Ovary (tissue), 10 donors: ENCODE measurements at places on chromosomes 4 and X.

DNA sequence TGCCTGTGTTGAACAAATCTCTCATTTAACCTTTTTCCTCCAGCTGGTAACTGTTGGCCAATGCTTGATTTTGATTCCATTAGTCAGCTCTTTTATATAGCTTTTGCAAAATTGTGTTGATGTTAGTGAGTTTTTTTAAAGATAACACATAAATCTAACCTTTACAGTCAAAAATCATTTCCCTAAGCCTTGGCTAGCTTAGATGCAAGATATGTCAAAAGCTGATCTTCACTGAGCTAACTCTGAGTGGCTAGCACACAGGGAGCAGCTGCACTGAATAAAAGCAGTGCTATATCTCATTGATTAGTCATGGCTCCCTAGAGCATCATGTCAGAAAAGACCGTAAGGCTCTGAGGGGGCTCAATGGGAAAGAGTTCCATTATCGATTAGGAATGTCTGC, 78.7 kb downstream of the PPARGC1A start:
- no peak for DNase-seq

- DNase-seq = no peak
Measured at GRCh38 chr4:155666344-155667221, at the start of gene GUCY1A1. Gene GUCY1A1 (plus strand): TSS chr4:155666848. CDS start chr4:155696868, 30,020 bp downstream.

DNA sequence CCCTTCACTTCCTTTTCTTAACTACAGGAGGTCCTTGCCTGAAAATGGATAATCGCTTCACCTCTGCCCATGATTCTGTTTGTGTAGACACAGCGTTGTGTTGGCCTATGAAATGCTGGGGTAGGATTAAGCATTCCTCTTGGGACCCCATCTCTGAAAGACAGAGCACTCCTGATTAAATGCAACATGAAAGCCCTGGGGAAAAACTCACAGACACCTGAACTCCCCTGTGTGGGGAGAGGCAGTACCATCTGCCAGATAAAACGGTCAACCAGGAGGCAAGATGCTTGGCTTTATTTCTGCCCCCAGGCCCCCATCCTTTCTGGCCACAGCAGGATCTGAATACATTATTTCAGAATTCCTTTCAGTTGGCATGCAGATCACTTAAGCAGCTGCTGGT, 1.9 kb downstream of the LGI2 start:
- DNase-seq = no peak

GRCh38 chr4:54218736-54219135, 10.4 kb upstream of the PDGFRA start:
- no peak for DNase-seq

GRCh38 chr4:74891037-74891436, 41.9 kb upstream of the PARM1 start:
- DNase-seq = no peak

DNA sequence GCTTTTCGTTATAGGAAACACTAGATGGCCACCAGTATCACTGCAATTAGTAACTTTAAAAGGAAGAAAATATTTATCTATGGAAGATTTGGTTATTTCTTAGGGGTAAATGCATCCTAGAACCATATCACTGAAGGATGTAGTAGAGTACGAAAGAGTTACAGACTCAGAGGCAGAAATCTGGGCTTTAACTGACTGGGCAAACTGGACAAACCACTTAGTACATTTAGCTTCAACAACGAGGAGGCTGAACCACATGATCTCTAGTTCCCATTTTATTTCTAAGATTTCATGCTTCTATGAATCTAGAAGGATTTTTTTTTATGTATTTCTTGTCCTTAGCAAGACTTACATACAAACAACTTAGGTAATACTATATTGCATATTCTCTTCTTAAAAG, 93.0 kb downstream of the SMARCA5 start:
- no peak for DNase-seq

DNA sequence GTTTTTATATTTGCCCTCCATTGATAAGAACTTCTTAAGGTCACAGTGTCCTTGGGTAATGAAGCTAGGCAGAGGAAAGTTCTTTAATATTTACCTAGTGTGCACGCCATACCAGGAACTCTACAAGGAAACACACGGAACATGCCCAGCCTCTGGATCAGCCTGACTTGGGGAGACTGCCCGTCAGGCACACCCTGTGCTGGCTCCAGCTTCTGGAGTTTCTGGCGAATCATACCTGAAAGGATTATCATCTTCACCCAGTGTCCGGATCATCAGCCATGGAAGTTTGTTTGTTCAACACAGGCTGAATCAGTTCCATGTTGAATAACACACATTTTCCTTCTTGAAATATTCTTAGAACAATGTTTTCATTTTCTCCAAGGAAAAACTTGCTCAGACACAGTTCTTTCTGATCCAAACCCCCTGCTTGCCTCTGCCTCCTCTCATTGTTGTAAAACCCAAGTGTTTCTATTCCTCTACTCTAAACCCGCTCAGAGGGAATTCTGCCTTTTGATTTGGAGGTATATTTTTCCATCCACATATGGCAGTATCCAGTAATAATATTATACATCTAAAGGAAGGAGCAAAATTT, 176.7 kb downstream of the SHROOM3 start:
- peak; percentile 51 for DNase-seq

DNA sequence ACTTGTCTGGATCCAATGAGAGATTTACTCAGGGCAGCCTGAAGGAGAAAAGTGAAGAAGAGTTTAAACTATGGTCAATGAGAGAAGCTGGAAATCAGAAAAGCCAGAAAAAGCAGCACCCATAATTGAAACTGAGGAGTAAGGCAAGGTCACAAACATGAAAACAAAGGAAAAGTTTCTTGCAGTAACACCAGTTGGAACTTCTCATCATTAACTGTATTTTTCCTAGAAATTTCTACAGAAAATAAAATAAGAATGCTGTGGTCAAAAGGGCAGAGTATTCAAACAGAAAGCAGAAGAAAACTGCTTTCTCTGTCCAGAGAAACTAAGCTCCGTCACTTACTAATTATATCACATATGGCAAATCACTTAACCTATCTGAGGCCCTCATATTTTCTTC, 102.2 kb downstream of the OR13H1 start:
- DNase-seq = no peak

DNA sequence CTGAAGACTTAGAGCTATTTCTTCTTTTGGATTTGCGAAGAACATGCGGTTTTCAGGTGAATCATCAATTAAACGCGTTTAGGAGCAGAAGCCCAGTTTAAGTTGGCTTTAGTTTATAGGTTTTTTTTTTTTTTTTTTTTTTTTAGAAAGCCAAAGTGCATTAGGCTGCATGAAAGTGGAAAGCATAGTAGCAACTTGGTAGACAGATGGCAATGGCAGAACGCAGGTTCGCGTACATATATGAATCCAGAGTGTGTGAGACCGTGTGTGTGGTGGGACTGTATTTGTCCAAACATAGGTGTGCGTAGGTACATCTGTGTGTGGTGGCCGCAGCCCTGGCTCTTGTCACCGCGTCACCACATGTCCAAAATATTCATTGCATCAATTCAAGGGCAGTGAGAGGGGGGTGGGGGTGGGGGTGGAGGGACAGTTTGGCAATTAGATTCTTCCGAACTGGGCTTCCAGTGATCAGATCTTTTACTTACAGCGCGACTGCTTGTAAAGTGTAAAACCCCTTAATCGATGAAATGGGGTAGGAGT, 901 bp downstream of the JADE1 start:
- peak; percentile 21 for DNase-seq

DNA sequence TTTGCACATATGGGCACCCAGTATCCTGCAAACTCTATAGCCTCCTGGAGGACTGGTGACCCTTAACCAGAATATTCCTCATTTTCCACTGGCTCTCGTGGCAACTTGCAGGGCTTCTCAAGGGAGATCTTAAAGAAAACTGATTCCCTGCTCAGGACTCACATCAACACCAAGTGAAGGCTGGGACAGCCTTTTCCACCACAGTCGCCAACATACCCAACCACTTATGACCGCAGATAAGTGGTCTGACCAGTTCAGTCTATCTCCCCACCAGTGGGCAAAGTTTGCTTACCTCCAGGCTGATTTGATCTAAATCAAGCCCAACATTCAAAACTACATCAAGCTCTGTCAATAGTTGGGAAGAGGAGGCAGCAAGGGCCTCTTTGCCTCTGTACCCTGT, 289.3 kb upstream of the GATB start:
- DNase-seq = no peak

DNA sequence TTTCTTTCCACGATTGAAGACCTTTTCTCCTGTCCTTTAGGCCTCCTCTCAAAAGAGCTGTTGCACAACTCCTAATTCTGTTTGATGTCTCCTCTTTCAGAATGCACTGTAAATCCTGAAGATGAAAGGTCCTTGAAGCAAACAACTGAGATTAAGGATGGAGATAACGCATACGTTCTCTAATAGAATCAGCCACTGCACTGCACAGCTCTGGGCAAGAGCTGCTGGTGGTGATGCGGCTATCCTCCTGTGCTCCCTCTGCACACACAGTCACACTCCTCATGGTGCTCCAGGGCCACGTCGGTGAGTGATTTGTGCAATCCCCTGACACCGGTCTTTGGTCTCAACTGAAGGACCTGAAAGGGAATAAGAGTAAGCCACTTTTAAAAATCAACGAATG, 208.7 kb downstream of the PDGFC start:
- peak; percentile 17 for DNase-seq

DNA sequence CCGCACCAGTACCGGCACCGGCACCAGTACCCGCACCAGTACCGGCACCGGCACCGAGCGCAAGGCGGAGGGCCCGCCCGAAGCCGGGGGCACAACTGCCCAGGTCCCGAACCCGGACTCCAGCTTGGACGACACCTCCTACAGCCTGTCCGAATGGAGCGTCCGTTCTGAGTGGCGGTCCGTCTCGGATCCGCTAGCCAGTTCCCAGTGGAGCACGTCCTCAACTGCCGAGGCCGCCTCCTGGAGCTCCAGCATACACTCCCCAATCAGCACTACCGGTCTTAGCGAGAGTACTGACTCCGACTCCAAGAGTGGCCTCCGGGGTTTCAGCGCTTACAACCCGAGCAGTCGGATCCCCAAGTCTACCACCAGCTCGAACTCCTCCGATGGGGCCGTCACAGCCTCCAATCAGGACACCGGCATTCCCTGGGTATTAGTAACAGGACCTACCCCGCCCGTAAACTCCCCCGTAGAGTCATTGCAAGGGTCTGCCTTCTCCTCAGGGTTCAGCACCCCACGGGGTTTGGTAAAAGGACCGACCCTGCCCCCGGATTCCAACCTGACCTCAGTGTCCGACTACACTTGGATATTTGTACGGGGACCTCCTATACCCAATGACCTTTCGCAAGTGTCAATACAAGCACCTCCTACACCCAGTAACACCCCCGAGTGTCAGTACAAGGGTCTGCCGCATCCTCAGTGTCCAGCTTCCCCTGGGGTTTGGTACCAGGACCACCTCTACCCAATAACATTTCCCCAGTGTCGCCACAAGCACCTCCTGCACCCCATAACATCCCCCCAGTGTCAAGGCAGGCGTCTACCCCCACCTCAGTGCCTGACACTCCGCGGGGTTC, 721 bp upstream of the MAOA start:
- no peak for DNase-seq

DNA sequence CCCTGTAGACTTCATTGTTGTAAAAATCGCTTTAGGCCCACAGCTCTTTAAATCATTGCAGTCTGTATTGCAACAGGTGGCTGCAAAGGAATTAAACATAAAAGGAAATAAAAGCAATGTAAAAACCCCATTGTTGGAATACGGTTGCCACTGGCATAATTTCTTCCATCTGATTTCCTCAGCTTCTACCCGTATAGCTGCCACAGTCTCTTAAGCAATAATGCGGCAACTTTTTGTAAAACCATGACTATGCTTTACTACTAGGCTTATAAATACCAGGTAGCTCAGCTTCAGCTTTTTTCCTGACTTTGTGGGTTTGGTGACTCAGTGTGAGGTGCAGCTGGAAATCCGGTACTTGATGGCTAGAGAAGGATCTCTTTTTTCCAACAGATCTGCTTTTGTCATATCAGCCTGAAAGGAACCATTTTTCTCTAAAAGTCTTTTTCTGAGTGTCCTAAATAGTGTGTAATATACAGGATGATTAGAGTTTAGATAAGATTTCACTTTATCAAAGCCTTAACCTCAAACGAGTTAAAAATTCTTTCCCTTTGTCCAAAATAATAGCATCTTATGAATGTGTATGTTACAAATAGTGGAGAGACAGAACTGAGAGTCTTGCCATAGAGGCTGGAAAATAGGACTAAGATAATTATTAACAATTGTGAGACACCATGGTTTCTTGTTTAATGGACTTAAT, 268.0 kb downstream of the ADGRL3 start:
- DNase-seq = no peak

DNA sequence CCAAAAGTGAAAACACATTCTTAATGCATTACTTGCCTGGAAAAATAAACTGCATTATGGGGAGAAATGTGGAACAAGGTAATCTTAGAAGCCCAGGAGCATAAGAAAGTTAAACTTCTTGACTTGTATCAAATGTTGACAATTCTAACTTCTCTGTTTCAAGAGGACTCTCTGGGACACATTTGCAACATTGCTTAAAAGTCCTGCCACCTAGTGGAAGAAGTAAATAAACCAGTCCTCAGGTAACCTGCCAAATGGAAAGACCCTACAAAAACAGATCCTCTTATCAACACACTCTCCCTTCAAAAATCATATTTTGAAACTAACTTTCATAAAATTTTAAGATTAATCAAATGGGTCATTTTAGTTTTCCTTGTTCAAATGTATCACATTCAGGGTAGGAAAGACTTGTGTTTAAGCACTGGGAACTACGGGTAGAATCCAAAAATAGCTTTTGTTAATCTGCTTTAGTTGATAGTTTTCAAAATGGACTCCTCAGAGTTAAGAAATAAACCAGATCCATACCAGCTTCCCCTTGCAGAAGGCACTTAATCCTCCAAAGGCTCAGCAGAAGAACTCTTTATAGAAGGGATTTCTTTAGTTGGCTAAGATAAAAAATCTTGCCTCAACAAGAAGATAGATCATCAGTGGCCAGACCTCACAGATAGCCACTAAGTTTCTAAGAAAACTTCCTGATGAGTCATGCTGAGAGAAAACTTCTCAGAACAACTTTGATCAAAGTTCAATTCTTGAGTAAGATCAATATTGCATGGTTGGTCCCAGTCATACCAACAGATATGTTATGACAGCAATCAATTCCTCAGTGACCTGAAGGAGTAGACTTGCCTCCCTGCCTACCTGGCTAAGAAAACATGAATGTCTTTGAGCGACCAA, 141.7 kb downstream of the HHIP start:
- DNase-seq = no peak

- DNase-seq = no peak
Measured at GRCh38 chr4:78618436-78618835, 66.9 kb downstream of the ANXA3 start.
